Esophagus squamous epithelium (tissue), 5 donors: ENCODE measurements at places on chromosomes 16 and 17. TPM values are rescaled to one million over a fixed set of nuclear protein-coding genes. Genes with fewer than 3 reads are reported as not detected.

The TOX3 gene
- 0.11 TPM for total RNA-seq

The EPX gene
- not detected for total RNA-seq

The TPSG1 gene
- 0.27 TPM for total RNA-seq

The DHRS7C gene
- total RNA-seq = not detected

The CACNG5 gene
- not detected for total RNA-seq

The PDILT gene
- not detected for total RNA-seq

The KRT37 gene
- not detected for total RNA-seq

The METRNL gene
- total RNA-seq = 80.3 TPM

The TUBG2 gene
- total RNA-seq = 7.1 TPM

The RHBDL3 gene
- total RNA-seq = 0.76 TPM

The ARHGDIA gene
- 179 TPM for total RNA-seq

The CNTNAP1 gene
- 0.15 TPM for total RNA-seq

The RASD1 gene
- total RNA-seq = 8.4 TPM

The TMEM256 gene
- 76.3 TPM for total RNA-seq

The PRSS53 gene
- 1.1 TPM for total RNA-seq

The CNGB1 gene
- not detected for total RNA-seq

The CD300C gene
- total RNA-seq = 0.42 TPM

The RHBDF1 gene
- total RNA-seq = 27.4 TPM

The ALOX12B gene
- 34.6 TPM for total RNA-seq

The KRTAP2-2 gene
- total RNA-seq = not detected
